ENCODE measurements at places on chromosomes 1 and 21.
A peak's percentile ranks its signal among the peaks of the same experiment; 100 is the strongest.

GRCh38 chr1:225435957-225436392, 8.1 kb upstream of the LBR start:
- DNase-seq, result no peak

- no peak for DNase-seq
These were observed 180.0 kb upstream of the HMGB4 start for GRCh38 chr1:33683913-33684312.

DNA sequence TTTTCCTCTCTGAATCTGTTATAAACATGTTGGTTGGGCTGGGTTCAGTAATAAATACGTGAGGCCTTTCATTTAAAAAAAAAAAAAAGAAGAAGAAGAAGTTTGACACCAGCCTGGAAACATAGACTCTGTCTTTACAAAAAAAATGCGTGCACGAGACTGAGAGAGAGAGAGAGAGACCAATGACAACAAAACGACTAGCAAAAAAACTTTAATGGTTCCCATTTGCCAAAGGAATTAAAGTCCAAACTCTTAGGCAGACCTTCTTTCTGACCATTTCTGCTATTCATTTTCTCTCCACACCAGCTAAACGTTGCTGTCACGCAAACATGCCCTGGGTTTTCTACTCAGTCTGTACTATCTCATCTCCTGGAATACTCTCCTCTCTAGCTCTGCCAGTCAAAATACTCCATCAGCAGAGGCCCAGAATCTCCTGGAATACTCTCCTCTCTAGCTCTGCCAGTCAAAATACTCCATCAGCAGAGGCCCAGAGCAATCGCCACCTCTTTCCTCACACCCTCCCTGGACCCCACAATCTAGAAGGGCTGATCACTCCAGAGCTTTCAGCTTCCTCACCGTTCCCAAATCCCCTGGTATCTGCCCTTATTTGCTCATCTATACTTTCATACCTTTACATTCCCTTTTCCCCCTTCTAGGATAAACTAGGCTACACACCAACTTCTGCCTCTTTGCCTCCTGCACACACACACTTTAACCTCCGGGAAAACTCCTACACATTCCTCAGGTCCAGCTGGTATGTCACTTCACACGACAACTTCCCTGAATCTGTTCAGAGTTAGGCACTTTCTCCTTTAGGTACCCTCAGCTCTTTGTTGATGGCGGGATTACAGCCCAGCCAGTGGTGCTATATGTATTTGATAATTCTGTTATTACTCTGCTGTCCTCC, 100.0 kb downstream of the CDC7 start:
- no peak for DNase-seq

DNA sequence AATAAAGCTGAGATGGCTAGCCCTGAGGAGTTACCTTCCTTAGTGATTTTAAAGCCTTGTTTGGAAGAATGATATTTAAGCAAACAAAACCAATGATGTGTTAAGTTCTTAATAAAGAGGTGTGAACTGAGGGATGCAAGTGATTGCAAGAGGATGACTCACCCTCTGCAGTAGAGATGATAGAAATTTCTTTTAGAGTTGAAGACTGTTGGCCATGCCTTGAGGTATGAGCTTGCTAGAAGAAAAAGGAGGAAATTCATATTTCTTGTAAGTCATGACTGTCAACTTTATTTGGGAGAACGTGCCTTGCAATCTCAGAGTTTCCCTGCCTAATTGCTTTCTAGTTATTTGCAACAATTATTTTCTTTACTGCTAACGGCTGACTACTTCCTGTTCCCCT, 94.7 kb downstream of the PLA2G4A start:
- DNase-seq, result no peak

DNA sequence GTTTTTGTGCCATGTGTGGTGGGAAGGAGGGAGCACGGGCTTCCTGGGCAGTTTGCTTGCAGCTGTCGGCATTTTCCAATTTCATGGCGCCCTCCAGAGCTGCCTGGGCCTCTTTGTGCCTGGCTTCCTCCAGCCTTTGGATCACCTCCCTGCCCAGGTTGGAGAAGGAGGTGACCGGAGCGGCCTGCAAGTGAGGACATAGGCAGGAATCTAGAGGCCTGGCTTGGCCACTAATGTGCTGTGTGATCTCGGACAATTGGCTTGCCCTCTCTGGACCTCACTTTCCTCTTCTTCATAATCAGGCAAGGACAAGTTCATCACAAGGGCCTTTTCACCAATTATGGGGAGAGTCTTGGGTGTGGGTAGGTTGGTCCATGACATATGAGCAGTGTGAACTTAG, 245.1 kb downstream of the MATN1 start:
- DNase-seq, result no peak

GRCh38 chr1:234102583-234102982, 198.1 kb downstream of the SLC35F3 start:
- no peak for DNase-seq

- no peak for DNase-seq
These were observed 172.7 kb downstream of the PDE4B start for GRCh38 chr1:65965112-65965996.

DNA sequence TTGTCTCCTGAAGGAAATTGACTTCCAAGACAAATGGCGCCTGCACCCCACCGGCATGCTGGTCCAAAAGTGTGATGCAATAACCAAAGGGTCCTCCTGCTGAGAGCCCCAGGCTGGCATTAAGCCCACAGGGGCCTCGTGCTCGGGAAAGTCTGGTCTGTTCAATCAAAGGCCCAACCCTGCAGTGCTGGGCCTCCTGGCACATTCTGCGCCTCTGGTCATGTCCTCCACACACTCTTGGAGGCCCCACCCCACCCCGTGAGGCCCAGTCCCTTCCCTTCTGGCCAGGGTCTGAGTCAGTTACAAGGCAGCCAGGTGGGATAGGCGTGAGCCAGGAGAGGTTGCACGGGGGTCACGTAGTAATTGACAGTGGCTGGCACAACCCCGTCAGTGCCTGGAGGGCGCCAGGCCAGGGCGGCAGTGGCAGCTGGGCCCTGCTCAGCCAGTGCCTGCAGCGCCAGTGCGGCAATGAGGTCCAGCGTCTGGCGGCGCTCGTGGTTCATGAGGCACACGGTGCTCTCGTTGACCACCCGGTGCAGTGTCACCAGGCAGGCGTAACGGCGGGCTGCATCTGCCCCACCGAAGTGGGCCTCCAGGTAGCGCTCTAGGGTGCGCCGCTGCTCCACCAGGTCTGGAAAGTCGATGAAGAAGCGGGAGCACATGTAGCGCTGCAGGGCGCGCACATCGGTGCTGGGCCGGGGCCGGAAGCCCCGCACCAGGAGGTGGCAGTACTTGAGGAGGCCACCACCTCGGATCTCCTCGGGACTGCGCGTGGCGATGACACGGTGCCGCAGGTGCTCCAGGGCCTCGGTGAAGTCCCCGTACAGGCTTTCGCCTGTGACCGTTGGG, 6.8 kb downstream of the TENT5B start:
- DNase-seq, result no peak

DNA sequence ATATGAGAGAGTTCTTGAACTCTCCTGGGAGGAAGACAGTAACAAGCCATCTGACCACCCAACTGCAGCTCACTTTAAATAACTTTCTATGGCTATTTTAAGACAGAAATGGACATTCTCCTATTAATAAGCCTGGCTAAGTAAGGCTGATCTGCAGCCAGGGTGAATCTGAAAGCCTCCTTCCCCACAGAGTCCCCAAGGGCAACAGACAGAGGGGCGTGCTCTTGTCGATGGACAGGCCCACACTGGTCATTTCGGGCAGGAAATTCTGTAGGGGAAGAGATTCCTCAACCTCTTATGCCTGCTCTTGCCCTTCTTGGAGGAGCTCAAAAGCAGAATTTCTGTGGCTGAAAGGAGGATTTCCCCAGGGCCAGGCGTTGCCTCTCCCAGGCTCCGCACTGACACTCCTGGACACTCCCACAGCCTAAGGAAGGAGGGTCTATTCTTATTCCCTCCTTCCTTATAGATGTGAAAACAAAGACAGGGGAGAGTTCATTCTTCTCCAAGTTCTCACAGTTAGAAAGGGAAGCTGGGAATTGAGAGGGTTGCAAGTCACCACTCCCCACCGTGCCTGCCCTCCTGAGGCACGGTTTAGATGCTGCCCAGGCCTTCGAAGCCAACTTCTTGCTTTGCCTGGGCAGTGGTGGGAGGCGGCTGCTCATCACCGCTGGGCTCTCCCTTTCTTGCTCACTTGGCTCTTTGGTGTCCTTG, 17.9 kb upstream of the KANK4 start:
- no peak for DNase-seq

- DNase-seq, result no peak
These were observed 246.1 kb upstream of the CSF3R start for GRCh38 chr1:36728846-36729245.

- no peak for DNase-seq
These were observed 1251.1 kb downstream of the AMY1C start for GRCh38 chr1:105000793-105001192.

GRCh38 chr1:247212627-247213617, 41.1 kb upstream of the ZNF124 start:
- no peak for DNase-seq

DNA sequence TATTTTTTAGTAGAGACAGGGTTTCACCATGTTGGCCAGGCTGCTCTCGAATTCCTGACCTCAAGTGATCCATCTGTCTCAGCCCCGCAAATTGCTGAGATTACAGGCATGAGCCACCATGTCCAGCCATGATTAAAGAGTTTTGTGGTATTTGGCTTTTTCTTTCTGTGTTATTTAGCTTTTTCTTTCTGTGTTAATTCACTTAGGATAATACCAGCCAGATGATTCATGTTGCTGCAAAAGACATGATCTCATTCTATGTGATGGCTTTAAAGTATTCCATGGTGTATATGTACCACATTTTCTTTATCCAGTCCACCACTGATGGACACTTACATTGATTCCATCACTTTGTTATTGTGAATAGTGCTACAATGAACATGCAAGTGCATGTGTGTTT, 1135.2 kb downstream of the AMY1C start:
- DNase-seq, result no peak

DNA sequence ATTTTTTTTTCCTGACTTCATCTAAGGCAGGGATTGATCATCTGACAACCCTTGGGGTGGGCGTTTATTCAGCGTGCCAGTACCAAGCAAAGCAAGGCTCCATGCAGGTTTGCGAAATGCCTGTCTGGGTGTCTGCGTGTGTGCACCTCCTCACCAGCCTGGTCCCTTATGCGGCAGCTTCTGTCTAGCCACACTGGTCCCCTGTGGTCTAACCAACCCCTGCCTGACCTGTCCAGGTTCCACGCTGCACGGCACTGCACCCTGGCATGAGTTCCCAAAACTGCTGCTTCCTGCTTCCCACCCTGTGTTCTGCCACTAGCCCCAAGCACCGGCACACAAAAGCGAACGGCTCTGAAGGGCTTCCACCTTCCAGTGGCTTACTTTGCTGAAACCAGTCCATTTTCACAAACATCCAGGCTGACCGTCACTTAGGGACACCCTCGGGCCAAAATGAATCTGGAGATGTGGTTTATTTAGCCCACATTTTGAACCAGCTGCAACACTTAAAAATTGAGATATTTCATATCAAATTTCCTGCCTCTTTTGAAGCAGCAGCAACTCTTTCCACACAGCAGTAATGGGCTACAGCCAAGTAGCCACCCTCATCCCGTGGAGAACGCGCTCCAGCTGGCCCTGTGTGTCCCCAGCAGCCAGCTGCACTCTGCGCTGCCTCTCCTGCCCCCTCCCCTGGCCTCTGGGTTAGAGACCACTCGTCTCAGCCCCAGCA, 55.7 kb downstream of the HLCS start:
- DNase-seq, result no peak

- DNase-seq, result peak; percentile 31
These were observed 100.8 kb downstream of the UCK2 start for GRCh38 chr1:165928075-165928731.

- DNase-seq, result no peak
These were observed 746 bp downstream of the DYRK1A start for GRCh38 chr21:37367336-37367702.

- DNase-seq, result no peak
These were observed 19.2 kb upstream of the EVA1B start for GRCh38 chr1:36342426-36343185.

DNA sequence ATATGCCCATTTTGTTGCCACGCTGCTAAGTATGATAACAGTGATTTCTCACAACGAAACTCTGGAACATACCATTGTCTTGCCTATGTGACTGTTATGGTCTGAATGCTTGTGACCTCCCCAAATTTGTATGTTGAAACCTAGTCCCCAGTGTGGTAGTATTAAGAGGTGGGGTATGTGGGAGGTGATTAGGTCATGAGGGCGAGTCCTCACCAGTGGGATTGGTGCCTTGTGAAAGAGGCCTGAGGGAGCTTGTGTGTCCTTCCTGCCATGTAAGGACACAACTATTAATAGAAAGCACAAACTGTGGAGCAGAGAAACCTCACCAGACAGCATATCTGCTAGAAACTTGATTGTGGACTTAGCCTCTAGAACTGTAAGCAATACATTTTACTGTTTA, 84.6 kb downstream of the SELENOF start:
- DNase-seq, result no peak

GRCh38 chr1:23632479-23633160, 59.0 kb upstream of the RPL11 start:
- DNase-seq, result no peak

DNA sequence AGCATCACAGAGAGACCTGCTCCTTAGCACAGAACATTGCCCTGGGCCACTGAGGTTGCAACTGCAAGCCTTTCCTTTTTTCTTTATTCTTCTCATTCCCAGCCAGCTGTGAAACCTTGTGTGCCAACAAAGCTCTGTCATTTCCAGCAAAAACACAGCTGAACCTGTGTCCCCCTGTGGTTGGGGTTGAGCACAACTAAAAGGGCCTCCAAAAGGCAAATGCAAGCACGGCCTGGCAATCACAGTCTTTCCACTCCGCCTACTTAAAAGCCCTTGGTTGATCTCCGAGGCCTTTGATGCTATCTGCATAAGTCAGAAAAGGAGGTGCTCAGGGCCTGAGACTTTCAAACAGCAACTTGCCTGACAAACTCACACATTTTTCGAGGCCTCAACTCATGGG, 32.7 kb downstream of the SUSD4 start:
- DNase-seq, result no peak

GRCh38 chr1:46547481-46548383, 3.7 kb downstream of the KNCN start:
- DNase-seq, result peak; percentile 15

GRCh38 chr1:196071447-196071846, 536.8 kb downstream of the KCNT2 start:
- no peak for DNase-seq

GRCh38 chr1:9473032-9473807, 66.0 kb upstream of the SLC25A33 start:
- DNase-seq, result peak; percentile 37

- no peak for DNase-seq
These were observed 1573.5 kb downstream of the BRINP3 start for GRCh38 chr1:188904201-188904600.

DNA sequence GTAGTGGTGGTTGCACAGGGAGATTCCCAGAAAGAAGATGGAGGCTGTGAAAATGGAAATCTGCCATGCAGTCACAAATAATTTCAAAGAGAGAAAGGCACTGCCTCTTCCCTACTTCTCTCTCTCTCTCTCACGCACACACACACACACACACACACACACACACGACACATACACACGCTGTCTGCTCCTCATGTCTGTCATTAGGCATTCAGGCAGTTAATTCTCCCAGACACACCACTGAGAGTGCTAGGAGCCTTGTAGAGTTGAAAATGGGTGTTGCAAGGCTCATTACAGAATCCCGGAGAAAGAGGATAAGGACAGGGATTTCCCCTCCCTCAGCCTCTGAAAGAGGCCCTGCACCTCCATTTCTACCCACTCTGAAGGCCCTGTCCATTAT, 47.8 kb upstream of the LRRN2 start:
- DNase-seq, result no peak
